ENCODE measurements at places on chromosomes 13 and 19. TPM values are rescaled to one million over a fixed set of nuclear protein-coding genes. Genes with fewer than 3 reads are reported as not detected.

The NANOS3 gene
- total RNA-seq: not detected

GRCh38 chr13:89951341-89951740, 1396.1 kb upstream of the MIR17HG start:
- DNase-seq: no peak

- DNase-seq: no peak
Measured at GRCh38 chr19:37817180-37817981, 38.0 kb upstream of the ZNF573 start.

- DNase-seq: no peak
Measured at GRCh38 chr13:59790626-59791025, 373.1 kb downstream of the DIAPH3 start.

- DNase-seq: no peak
Measured at GRCh38 chr13:48633700-48634099, 20.0 kb upstream of the CYSLTR2 start.
